ENCODE measurements at places on chromosomes 4 and X.
A peak's percentile ranks its signal among the peaks of the same experiment; 100 is the strongest.

DNA sequence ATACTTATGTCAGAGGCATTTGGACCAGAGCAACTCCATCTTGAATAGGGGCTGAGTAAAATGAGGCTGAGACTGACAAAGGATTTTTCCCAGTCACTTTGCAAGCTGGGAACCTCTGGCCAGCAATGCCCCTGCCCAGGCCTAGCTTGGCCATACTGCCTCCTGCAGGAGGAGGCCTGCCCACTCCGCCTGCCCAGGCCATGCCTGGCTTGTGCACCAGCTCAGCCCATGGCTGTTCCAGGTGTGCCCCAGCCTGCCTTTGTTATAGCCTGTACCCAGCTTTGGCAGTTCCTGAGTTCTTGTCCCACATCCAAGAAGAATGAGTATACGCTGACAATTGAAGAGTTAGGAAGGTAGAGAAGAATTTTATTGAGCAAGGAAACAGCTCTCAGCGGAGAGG is 176.1 kb downstream of the AASDH start:
- DNase-seq, result no peak

DNA sequence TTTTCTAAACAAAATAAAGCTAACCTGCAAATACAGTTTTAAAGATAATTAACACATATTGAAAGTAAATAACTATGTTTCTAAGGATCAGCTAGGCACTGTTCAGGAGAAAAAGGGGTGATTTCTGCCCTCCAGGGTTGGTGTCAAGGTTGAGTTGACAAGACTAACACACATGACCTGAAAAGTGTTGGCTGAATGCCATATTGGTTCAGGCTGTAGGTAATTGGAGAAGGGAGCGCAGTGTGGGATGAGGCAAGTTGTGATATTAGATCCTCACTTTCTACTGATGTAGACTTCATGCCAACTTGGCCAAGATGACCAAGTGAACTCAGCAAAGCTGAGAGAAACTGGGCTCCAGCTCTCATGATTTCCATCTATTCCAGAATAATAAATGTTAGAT is 42.2 kb downstream of the PPM1K start:
- no peak for DNase-seq

DNA sequence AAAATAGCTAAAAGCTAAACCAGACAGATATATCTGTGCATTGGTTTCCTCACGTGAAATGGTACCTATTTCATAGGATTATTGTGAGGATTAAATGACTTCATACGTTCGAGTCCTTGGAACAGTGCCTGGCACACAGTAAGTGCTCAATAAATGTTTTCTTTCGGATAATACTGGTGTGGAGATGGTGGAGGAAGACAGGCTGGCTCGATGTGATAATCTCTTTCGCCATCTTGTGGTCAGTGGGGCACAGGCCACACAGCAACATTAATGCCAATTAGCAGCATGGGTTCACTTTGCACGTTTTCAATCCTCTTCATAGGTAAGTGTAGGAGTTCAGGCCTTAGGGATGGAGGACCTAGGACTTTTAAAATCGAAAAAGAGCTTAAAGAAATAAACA is 9.3 kb downstream of the PAGE4 start:
- no peak for DNase-seq

DNA sequence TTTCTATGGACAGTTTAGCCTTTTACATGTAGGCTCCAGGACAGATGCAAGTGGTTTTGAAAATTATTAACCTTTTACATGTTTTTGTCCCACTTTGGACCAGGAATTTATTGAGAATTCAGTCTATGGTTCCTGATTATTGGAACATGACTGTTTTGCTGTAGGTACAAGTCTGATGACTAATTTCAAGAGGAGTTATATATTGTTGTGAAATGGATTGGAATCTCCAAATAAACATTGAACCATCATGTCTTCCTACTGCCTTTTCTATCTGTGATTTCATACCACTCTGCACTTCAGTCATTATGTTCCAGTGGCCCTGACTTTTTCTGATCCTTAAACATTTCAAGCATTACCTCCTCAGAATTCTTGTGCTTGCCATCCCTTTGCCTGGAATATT is 35.9 kb downstream of the TBC1D19 start:
- DNase-seq, result no peak

- no peak for DNase-seq
Observed at GRCh38 chr4:176236946-176237345, 32.1 kb downstream of the ASB5 start.

DNA sequence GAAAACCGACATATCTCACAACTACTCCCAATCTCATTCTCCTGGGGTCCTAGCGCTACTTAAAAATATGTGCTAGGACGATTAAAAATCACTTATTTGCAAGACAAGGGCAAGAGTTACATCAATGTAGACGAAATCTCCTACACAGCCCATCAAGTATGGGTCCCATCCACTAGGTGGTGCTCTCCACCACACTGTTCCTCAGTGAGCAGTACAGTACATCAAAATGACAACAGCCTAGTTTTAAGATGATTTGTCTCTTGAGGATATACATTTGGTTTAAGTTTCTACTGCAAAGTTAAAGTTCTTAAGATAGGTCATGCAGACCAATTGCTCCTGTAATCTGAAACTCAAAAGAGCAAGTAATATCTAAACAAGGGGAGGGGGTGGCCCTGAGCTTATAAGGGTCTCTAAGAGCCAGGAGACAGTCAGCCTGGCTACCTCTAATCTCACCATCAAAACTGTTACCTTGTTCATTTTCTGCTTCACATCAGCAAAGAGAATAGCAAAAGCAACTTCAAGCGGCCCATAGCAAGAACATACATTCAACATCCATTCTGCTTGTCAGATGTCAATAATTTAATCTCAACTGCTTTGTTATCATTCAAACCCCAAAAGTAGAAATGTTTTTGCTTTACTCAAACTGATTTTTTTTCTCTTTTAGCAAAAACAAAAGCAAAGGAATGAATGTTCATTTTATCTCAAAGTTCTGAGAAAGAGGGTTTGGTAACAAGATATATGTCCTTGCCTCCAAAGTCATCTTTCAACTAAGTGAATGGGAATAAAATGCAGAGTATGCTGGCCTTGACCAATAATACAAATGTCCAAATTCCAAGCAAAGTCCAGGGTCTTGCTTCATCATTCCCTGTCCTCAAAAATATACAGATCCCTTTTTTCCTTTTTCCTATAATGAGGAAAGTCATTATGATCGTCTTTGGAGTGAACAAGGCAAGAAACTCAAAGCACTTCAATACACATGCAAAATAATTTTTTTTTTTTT is 53.1 kb downstream of the STX18 start:
- DNase-seq, result peak; percentile 29

DNA sequence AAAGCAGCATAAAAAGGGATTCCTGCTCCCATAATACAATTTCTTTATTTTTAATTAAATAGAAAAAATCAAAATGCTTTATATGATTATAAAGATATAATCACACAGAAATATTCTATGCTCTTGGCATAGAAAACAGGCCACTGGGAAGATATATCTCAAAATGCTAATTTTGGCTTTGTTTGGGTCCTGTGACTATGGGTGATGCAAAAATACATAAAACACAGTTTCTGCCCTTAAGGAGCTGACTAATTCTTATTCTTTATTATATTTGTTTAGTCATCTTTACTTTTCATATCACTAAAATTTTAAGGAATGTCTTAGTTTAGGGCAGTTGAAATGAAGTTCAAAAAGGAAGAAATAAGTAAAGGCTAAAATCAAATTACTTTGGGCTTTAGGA is 7.0 kb upstream of the BMP3 start:
- no peak for DNase-seq

DNA sequence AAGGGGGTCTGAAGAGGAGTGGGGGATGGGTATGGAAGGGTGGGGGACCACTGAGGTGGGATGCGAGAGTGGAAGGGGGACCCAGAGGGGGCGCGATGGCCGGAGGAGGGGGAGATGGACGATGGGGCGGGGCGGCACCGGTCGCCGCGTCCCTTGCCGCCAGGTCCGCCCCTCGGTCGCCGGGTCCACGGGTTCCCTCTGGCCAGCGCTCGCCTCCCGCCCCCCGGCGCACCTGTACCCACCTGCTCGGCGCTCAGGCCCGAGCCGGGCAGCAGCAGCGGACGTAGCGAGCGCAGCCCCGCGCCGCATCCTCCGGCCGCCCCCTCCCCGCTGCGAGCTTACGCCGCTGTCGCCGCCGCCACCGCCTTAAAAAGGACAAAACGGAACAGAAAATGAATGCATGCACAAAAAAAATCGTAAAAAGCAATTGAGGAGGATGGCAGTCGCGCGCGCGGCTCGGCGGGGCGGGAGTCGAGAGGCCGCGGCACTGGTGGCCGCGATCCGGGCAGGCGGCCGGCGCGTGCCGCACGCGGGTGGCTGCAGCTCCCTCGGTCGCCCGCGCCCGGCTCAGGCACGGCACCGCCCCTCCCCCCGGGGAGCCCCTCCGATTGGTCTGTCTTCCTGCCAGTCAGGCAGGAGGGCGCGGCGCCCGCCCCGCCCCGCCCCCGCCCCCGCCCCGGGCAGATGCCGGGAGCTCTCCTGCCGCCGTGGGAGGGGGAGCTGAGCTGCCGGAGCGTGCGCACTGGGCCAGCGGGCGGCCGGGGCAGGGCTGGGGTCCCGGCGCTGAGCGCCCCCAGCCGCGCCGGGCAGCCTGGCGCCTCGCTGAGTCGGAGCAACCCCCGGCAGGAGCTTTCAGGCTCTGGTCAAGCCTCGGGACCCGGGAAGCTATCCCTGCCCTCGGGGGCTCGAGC is at the start of gene JAKMIP1:
Gene JAKMIP1, minus strand, starts transcription at position 539 of the 911 bp plus-strand sequence. CDS start 87,699 bp downstream, outside the sequence.
- DNase-seq, result peak; percentile 79

DNA sequence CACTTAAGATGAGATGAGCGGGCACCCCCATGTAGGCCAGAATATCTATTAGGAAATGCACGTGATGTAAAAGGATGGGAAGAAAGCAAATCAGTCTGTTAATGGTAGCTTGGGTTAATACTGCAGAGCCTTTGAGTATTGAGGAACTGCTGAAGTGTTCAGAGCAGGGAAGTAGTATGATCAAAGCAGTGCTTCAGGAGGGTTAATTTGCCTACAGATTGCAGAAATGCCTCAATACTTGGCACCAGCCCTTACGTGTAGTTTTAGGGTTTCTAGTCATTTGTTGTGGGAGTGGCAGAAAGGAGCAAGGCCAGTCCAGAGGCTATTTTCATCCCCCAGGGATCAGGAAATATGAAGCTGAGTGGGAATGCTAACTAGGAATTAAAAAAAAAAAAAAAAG is 19.7 kb downstream of the ZFX start:
- DNase-seq, result no peak

GRCh38 chrX:150594584-150594983 is 26.2 kb downstream of the MTM1 start:
- DNase-seq, result no peak

- no peak for DNase-seq
Observed at GRCh38 chr4:175758050-175759024, 53.7 kb downstream of the GPM6A start.

- no peak for DNase-seq
Observed at GRCh38 chr4:159977907-159978617, 875.2 kb downstream of the RAPGEF2 start.

- no peak for DNase-seq
Observed at GRCh38 chr4:151302432-151302831, 23.0 kb downstream of the SH3D19 start.

DNA sequence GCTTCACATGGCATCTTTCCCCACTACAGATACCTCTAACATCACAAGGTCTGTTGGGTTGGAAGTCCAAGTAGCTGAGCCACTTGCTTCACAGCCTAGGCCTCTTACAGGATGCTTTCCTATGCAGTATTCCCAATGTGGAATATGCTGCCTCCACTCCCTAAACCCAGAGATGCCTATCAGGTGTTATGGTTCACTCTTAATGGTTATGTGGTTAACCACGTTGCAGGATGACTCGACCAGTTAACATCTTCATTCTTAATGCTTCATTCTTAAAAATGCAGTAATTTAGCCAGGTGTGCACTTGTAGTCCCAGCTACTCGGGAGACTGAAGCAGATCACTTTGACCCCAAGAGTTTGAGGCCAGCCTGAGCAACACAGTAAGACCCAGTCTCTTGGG is 24.2 kb downstream of the HAUS3 start:
- DNase-seq, result no peak

- no peak for DNase-seq
Observed at GRCh38 chr4:119081542-119081859, 54.1 kb upstream of the MYOZ2 start.

DNA sequence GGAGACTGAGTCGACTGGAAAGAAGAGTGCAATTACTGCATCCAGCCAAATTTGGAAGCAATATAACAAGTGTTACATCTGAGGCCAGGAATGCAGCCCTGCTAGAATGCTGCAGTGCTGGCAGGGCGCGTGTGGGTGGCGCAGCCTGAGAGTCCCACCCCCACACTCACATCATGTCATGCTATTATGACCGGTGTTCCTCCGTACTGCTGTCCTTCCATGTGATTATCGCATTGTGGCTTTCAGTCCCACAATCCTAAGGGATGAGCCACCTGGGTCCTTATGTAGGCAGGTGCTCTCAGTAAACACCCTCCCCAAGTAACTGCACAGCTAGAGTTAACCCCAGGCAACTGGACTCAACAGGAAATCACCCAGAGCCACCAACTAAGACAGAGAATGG is 122.6 kb upstream of the CPEB2 start:
- no peak for DNase-seq

- DNase-seq, result no peak
Observed at GRCh38 chr4:73406548-73406875, 2.4 kb downstream of the ALB start.

- peak; percentile 23 for DNase-seq
Observed at GRCh38 chrX:45758738-45759397, 558.2 kb upstream of the DIPK2B start.

GRCh38 chr4:21387683-21388082 is 560.9 kb downstream of the KCNIP4 start:
- DNase-seq, result no peak

- DNase-seq, result no peak
Observed at GRCh38 chrX:15594371-15594770, 6.4 kb downstream of the ACE2 start.

- no peak for DNase-seq
Observed at GRCh38 chrX:19647731-19648588, 132.7 kb upstream of the MAP3K15 start.

DNA sequence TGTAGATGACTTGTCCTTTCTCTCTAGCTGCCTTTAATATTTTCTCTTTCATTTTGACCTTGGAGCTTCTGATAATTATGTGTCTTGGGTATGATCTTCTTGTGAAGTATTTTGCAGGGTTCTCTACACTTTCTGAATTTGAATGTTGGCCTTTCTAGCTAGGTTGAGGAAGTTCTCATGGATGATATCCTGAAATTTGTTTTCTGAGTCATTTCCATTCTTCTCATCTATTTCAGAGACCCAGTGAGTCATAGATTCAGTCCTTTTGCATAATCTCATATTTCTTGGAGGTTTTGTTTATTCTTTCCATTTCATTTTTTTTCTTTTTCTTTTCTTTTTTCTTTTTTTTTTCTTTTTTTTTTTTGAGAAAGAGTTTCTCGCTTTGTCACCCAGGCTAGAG is 585.7 kb upstream of the PABPC4L start:
- DNase-seq, result no peak

DNA sequence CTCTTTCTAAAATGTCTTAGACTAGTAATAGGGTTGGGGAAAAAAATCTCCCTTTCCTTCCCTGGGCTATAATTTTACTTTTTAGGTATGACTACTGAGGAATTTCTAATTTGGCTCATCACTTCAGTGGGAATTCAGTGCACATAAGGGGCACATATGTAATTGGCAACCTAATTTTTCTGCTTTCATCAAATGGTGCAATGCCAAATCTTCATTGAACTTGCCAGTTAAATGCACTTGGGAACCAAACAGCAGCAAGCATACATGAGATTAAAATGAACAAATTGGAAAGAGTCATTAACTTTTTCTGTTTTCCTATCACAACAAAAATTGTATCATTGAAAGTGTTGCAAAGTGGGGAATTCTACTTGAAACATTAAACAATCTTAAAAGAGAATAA is 2.9 kb upstream of the CCSER1 start:
- DNase-seq, result no peak

- DNase-seq, result no peak
Observed at GRCh38 chr4:153402366-153402765, 57.9 kb downstream of the MND1 start.
